NCI-H1694 (cell line): ENCODE measurements at places on chromosomes 6 and 20.

DNA sequence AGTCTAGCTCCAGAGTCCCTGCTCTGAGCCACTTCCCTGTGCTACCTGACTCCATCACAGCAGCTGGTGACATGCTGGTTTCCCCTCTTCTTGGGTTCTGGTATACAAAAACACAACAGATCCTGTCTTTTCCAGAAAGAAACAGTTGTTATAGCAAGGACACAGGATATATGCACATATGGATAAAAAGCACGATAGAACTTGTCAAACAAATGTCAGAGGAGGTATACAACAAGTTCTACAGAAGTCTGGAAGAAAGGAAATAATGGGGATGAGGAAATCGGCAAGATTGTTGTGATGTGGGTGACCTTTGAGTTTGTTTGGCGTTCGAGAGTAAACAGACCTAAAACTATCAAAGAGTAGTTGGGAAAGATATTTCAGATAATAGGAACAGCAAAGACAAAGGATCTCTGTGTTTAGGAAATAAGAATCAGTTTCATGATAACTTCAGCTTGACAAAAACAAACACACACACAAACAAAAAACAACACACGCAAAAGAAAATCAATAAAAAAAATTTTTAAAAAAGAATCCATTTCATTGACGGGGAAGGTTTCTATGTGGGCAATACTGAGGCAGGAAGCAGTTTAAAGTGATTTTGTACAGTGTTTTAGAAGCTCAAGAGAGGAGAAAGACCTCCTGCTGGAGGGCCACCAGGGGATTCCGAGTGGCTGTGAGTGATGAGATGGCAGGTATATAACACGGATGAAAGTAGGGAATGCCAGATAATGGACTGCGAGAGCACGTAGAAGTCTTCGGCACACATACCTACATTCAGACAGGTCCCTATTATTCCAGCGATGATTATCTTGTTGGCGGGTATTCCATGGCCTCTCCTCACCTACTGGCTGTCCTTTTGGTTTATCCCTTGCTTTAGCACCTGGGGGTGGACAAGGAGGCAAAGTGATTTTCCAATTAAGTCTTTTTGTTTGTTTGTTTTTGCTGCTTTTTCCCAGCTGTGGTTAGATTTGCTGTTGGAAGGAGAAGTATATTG is 174.9 kb downstream of the HS3ST5 start:
- no peak for DNase-seq

- DNase-seq = peak; percentile 38
These were observed 807 bp downstream of the LKAAEAR1 start for GRCh38 chr20:64083378-64083803.

GRCh38 chr6:20657274-20657800 is 123.1 kb downstream of the CDKAL1 start:
- no peak for DNase-seq

- DNase-seq = no peak
These were observed 217.7 kb downstream of the ADGRB3 start for GRCh38 chr6:68852791-68853190.

GRCh38 chr6:9704989-9705388 is 709.9 kb downstream of the TFAP2A start:
- no peak for DNase-seq

GRCh38 chr6:26394289-26394688 is 7.8 kb upstream of the BTN3A1 start:
- DNase-seq = no peak

DNA sequence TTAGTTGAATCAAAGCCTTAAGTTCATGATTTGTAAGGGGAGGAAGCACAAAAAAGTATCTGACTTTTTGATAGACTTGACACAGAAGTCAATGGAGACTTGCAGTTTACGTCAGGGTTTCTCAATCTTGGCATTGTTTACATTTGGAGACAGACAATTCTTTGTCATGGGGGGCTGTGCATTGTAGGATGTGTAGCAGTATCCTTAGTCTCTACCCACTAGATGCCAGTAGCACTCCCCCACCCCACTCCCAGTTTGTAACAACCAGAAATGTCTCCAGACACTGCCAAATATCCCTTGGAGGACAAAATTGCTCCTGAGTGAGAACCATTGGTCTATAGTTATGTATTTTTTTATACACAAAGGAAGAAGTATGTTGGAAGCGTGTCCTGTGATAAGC is 434.1 kb downstream of the RFPL4B start:
- DNase-seq = no peak

GRCh38 chr20:20304942-20305341 is 63.0 kb upstream of the INSM1 start:
- DNase-seq = no peak

DNA sequence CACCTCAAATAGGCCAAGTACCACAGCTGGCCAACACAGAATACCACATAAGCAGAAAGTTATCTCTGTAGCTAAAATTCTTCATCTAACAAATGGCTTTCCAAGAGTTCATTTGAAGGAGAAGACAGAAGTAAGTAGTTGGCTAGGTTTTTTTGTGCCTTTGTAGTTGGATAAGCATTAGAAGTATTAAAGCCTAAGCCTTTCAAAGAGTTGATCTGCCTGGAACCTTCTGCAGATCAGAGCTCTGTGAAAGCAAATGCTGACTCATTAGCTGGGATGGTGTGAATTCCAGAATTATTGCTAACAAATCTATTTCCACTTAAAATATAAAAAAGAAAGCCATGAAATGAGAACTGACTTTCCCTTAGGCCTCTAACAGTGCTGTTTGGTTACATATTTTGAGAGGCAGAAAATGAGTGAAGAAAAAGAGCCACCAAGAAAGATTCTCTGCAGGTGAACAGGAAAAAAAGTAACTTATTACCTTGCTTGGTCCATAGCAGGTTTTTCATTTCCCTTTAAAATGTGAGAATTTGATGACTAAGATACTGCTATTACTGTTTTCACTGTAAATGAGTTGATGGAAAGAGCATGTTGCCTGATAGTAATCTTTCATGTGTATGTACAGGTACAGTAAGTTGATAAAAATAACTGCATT is 763.2 kb upstream of the FLRT3 start:
- DNase-seq = no peak

- no peak for DNase-seq
These were observed 3.8 kb downstream of the RIPOR2 start for GRCh38 chr6:24931718-24932691.

- DNase-seq = no peak
These were observed 123.8 kb downstream of the BMP7 start for GRCh38 chr20:57142667-57143066.

DNA sequence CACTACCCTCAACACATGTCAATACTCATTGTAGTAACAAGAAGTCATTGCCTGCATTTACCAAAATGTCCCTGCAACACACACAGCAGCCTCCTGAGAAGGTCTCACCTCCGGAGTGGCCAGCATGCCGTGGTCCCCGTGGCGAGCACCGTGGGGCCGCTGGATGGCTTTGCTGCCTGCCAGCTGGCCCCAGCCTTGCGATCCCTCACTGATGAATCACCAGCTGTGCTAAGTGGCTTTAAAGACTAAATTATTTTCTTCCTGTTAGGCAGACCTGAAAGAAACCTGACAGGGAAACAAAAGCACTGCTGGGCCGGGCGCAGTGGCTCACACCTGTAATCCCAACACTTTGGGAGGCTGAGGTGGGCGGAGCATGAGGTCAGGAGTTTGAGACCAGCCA is 306.7 kb downstream of the CDH4 start:
- no peak for DNase-seq

- no peak for DNase-seq
These were observed 4.9 kb downstream of the TOMM34 start for GRCh38 chr20:44955270-44955669.

DNA sequence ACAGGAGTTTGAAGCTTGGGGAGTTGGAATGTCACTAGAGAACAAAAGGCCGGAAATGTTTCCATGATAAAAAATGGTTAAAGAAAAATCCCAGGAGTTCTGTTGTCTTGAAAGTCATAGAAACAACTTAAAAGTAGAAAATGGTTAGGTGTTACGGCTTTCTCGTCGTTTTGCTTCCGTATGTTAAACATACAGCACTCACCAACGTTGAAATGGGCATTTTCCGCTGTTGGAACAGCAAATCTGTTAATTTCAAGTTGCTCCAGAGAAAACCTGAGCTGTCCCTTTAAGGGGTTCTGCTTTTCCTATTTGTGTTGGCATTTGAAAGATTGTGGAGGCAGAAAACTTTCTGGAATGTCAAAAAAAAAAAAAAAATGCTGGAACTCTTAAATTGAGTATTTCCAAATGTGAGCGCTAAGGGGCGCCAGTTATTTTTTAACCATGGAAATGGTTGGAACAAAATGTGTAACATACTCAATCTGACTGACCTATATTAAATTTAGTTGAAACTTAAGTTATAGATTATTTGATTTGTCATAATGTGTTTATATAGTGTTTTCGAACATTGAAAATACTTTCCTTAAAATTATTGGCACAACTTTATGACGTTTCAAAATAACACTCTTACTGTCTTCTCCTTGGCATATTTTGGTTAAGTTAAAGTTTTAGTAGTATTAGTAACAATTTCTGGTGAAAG is 2.2 kb downstream of the QKI start:
- peak; percentile 52 for DNase-seq

- DNase-seq = no peak
These were observed 47.6 kb downstream of the PPP1R3G start for GRCh38 chr6:5132731-5133130.

- DNase-seq = no peak
These were observed 17.3 kb downstream of the GABRR2 start for GRCh38 chr6:89297695-89298351.

GRCh38 chr6:126539022-126539421 is 199.1 kb downstream of the CENPW start:
- no peak for DNase-seq

- DNase-seq = no peak
These were observed 9.9 kb downstream of the ANKRD66 start for GRCh38 chr6:46756469-46757213.

- DNase-seq = no peak
These were observed at the start of gene MAN1A1 for GRCh38 chr6:119349361-119350201. TSS of gene MAN1A1 (minus strand) at chr6:119349761. CDS start at chr6:119349065, 696 bp downstream.

- no peak for DNase-seq
These were observed 254.0 kb upstream of the HTR1E start for GRCh38 chr6:86683132-86683908.

- no peak for DNase-seq
These were observed 18.6 kb downstream of the RBM38 start for GRCh38 chr20:57409672-57410397.

- DNase-seq = no peak
These were observed 28.6 kb upstream of the SIM1 start for GRCh38 chr6:100493206-100493888.

- DNase-seq = no peak
These were observed 140.3 kb downstream of the TENT5A start for GRCh38 chr6:81612136-81612535.

DNA sequence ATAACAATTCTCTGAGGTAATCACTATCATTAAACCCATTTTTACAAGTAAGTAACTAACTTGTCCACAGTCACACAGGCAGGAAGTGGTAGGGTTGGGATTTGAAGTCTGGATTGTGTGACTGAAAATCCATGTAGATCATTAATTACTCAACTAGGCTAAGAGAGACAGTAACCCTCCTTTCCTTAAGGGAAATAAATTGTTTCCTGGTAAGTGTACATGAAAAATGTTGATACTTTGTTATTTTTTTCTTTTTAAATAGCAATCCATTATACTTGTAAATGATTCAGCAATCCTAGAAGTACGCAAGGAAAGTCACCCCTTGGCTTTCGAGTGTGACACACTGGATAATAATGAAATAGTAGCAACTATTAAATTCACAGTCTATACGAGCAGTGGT is 11.6 kb downstream of the SPACA1 start:
- DNase-seq = no peak

GRCh38 chr20:334578-334977 is 9.2 kb downstream of the SOX12 start:
- no peak for DNase-seq

GRCh38 chr20:2331106-2331505 is 35.3 kb downstream of the TGM3 start:
- no peak for DNase-seq

DNA sequence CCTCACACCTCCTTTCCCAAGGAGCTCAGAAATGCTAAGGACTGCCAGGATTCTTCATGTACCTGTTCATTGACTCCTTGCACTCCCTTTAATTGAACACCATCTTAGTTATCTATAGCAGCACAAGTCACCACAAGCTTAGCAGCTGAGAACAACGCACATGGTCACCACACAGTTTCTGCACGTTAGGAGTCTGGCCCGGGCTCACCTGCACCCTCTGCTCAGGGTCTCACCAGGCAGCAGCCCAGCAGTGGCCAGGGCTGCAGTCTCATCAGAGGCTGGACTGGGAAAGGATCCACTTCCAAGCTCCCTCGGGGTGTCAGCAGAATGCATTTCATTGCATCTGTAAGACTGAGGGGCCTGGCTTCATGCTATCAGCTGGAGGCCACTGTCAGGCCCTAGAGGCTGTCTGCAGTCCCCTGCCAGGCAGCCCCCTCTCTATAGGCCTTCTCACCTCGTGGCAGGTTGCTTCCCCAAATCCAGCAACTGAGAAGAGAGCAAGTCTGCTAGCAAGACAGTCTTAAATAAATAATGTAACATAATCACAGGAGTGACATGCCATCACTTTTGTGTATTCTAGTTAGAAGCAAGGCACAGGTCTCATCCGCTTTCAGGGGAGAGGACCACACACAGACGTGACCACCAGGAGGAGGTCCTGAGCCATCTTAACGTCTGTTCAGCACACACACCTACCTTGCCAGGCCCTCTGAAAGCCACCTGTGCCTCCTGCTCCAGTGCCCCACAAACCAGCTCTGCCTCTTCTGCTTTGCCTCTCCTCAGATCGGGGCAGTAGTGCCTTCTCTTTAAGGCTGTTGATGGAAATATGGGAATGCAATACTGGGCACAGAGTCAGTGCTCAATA is 165.2 kb upstream of the CST7 start:
- DNase-seq = peak; percentile 12

DNA sequence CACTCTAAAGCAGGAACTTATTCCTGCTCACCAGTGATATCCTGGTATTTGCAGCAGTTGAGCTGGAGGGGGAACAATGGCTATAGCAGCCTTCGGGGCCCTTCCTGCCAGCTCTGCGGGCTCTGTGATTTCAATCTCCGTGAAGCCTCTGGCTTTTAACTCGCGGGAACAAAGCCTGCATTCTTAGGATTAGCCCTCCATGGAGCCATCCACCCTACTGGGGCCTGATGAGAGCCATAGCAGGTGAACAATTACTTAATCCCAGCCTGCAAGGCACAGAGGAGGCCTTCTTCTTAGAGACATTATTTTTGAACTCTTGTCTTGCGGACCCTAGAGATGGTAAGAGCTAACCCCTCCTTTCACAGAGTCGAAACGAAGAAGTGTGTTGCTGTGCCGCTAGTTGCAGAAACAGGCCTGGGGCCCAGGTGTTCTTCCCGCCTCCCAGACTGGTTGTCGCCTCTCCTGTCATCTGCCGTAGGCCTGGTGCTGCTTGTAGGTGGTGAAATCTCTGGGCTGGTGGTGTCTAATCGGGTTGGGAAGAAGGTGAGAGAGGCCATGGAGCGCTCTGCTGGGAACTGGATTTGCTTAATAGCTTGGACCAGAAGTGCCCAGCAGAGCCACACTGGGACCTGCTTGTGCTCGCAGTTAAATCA is 9.7 kb downstream of the GHRH start:
- DNase-seq = no peak
